NCI-H510A (cell line): ENCODE measurements at places on chromosomes 7 and 10.

- DNase-seq: no peak
Measured at GRCh38 chr7:26944501-26945358, 80.3 kb upstream of the SKAP2 start.

GRCh38 chr7:40527723-40528122 lies 392.9 kb downstream of the SUGCT start:
- no peak for DNase-seq

DNA sequence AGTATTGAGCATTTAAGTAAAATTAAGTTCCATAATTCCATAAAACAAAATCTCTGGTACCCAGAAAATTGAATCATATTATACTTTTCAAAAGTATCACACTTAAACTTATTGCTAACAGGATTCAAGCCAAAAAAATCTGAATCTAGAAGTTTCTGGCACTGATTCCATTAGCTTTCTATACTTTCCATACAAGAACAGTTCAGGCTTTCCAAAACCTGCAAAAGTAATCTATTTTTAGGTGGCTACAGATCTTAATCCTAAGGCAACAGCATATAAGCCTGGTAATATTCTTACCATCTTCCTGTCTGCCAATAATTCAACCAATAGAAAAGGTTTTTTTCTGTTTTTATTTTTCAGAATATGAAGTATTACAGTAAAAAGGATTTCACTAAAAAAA lies 185.0 kb downstream of the CRPPA start:
- DNase-seq: no peak

GRCh38 chr7:2979201-2979631 lies 64.5 kb downstream of the CARD11 start:
- DNase-seq: no peak

DNA sequence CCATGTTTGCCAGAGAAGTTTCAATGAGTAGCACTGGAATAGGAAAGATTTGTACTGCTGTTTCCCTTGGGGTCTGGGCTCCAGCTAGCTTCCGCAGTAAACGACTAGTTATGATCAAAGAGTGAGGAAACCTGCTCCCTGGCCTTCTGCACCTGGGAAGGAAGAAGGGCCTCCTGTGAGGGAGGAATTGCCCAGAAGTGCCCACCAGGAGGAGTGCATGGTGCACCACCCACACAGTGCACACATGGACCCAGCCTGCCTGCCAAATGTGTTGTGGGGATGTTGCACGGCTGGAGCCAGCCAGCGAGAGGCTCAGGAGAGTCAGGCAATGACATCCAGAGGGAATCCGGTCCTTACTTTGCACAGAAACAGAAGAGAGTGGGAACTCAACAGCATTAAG lies 27.0 kb upstream of the FAM107B start:
- no peak for DNase-seq
